ENCODE measurements at places on chromosomes 16 and 17. TPM values are rescaled to one million over a fixed set of nuclear protein-coding genes. Genes with fewer than 3 reads are reported as not detected.

PHB1 gene
- total RNA-seq: 483 TPM

HEXIM2 gene
- 15.2 TPM for total RNA-seq

HS3ST6 gene
- total RNA-seq: 1.4 TPM

SLC9A5 gene
- total RNA-seq: 1.4 TPM

CES3 gene
- 2.5 TPM for total RNA-seq

NKD1 gene
- 0.39 TPM for total RNA-seq

C17orf78 gene
- not detected for total RNA-seq

TAT gene
- total RNA-seq: not detected

CACNG5 gene
- total RNA-seq: not detected

VPS25 gene
- total RNA-seq: 125 TPM

ABCC3 gene
- 123 TPM for total RNA-seq

HP gene
- total RNA-seq: not detected

TAC4 gene
- not detected for total RNA-seq

RAB40B gene
- total RNA-seq: 17.5 TPM

CASKIN1 gene
- total RNA-seq: 0.41 TPM

METRNL gene
- 29.6 TPM for total RNA-seq

RHBDL1 gene
- 1.4 TPM for total RNA-seq

GOSR2 gene
- 34.5 TPM for total RNA-seq

C17orf100 gene
- 1.8 TPM for total RNA-seq

SDR42E2 gene
- total RNA-seq: not detected

RAMP2 gene
- 1.7 TPM for total RNA-seq

FGF11 gene
- 1.1 TPM for total RNA-seq

CORO6 gene
- total RNA-seq: 7.5 TPM

RUNDC1 gene
- 22.8 TPM for total RNA-seq

RAC3 gene
- 31.7 TPM for total RNA-seq

TTLL6 gene
- 0.95 TPM for total RNA-seq

GPR142 gene
- total RNA-seq: not detected

KAT8 gene
- total RNA-seq: 43.1 TPM

PTGES3L gene
- 0.73 TPM for total RNA-seq

TK1 gene
- 236 TPM for total RNA-seq

TMEM204 gene
- not detected for total RNA-seq

GNAO1 gene
- 0.65 TPM for total RNA-seq

Data from A549 treated with GW870086 at 1 μM for 4 hours (cell line).